ENCODE measurements at places on chromosomes 12 and 14. TPM values are rescaled to one million over a fixed set of nuclear protein-coding genes. Genes with fewer than 3 reads are reported as not detected.

The LGMN gene
- 140 TPM for total RNA-seq

DNA sequence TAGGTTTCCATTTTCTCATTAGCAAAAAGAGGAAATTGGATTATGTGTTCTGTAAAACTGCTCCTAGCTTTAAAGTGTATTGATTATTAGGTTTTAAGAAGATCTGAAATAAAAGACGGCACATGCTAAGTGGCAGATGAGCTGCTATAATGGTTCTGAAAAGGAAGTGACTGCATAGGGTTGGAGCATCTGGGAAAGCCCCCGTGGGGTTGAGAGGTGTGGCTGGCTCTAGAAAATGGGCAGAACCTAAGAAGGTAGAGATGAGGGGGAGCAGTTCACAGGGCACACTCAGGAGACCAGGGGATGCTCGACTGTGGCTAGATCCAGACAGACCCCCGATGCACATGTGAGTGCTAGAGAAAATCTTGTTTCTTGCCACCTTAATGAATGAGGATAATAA, 1.9 kb downstream of the IFNG-AS1 start:
- DNase-seq: no peak

GRCh38 chr12:58306266-58307000, 365.1 kb downstream of the ATP23 start:
- DNase-seq: no peak

DNA sequence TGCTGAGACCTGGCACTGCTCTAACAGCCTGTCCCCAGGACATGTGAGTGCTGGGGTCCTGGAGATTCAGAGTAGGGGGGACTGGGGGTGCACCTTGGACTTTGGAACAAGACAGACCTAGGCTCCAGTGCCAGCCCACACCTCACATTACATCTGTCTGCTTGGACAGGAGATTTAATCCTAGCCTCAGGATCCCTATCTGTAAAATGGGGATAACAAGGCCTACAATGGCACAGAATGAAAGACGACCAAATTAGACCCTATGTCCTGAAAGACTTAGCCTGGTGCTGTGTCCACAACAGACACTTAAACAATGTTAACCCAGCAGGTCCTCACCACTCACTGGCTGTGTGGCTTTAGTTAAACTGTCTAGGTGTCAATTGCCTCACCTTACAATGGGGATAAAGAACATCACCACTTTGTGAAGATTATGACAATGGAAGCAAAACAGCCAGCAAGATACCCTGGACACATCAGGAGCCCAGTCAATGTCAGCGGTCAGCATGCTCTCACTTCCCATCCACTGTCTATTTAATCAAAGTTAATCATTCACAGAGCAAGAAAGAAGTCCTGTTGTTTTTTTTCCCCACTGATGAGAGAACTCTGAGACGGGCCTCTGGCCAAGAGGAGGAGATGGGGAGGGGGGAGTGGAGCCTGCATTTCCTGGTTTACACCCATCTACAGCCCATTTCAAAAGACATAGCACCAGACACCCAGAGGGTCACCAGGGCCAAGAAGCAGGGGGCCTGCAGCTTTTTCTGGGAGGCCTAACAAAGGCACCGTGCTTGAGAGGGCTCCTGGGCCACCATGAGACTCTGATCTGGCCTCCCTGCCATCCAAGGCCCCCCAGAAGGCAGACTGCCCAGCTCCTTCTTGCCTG, 40.6 kb downstream of the ACTN1 start:
- DNase-seq: no peak

GRCh38 chr14:49194067-49194466, 392.1 kb downstream of the RPS29 start:
- DNase-seq: no peak

The GLI1 gene
- total RNA-seq: 1.4 TPM

- no peak for DNase-seq
Measured at GRCh38 chr14:99273766-99274345, 1.9 kb upstream of the BCL11B start.

- no peak for DNase-seq
Measured at GRCh38 chr12:107219301-107219700, 126.0 kb upstream of the CRY1 start.
